Fibroblast of mammary gland (primary cell): ENCODE measurements at places on chromosomes 6 and 20.

GRCh38 chr6:42441697-42442081 lies 10.0 kb downstream of the TRERF1 start:
- DNase-seq, result no peak

GRCh38 chr6:26280407-26280806 lies 84.6 kb upstream of the BTN3A2 start:
- no peak for DNase-seq

DNA sequence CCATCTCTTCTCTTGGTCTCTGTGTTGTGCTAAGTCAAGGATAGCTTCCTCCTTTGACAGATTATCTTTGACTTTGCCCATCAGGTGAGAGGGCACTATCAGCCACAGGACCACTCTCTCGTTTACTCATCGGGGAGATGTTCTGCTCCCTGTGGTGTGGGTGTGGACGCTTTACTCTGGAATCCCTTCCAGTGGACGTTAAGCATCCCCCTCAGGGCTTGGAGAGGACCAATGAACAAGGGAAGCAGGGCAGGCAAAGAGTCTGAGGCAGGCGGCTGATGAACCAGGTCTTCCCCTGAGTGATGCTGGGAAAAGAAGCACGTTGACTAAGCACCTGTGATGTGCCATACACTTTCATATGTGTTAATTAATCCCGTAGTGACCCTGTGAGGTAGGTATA lies 21.0 kb upstream of the RNF24 start:
- no peak for DNase-seq

GRCh38 chr6:158783851-158784250 lies 35.3 kb downstream of the EZR start:
- DNase-seq, result no peak

- DNase-seq, result no peak
Measured at GRCh38 chr20:62358171-62359042, 8.7 kb downstream of the LAMA5 start.

- DNase-seq, result peak; percentile 19
Measured at GRCh38 chr6:157982102-157982562, 469 bp downstream of the SYNJ2 start.

DNA sequence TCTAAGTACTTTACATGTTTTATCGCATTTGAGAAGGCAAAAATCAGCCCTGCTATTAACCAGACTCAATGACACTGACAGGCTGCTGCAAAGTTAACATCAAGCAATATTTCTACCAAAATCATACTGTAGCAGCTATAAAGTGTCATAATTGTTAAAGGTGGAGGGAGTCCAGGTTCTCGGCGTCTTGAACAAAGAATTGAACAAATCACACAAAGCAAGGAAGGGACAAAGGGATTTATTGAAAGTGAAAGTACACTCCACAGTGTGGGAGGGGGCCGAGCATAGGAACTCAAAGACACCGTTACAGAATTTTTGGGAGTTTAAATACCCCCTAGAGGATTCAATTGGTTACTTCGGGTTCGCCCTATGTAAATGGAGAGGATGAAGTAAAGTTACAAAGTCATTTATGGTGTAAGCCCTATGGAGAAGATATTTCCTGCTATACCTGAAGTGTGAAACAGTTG lies 12.9 kb upstream of the ZNF391 start:
- DNase-seq, result peak; percentile 6
